ENCODE measurements at places on chromosomes 2 and 18.

GRCh38 chr2:121949271-121949670 lies 193.8 kb downstream of the TSN start:
- no peak for DNase-seq

DNA sequence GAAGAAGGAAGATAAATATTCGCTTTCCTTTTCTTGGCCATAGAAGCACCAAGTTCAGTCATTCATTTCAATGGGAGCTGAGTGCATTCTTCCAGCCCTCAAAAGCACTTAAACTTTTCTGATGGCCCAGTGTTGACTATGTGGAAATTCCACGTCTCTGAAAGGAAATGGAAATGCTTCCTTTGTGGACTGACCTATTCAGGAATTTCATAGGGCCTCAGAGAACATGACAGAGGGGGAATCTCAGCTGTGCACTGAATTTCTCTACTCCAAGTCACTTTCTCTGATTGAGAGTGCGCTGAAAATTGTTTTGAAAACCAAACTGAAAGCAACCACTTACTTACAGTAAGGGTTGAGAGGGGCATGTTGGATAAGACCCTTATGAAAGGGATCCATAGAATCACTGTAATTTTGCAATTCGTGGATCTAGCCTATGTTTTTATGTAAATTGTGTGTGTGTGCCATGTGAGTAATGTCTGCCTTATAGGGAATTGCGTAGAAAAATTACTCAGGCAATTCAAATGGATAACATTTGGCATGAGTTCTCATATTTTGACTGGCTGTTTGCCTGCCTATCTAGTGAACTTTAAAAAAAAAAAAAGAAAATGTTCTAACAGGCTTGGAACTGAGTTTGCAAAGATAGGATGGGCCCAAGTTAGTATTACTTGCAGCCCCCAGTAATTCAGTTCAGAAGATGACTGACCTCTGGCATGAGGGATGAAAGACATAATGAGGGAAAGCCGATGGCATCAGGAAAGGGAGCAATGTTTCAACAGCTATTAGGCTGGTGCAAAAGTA lies 437.0 kb downstream of the PTPRM start:
- DNase-seq: no peak

DNA sequence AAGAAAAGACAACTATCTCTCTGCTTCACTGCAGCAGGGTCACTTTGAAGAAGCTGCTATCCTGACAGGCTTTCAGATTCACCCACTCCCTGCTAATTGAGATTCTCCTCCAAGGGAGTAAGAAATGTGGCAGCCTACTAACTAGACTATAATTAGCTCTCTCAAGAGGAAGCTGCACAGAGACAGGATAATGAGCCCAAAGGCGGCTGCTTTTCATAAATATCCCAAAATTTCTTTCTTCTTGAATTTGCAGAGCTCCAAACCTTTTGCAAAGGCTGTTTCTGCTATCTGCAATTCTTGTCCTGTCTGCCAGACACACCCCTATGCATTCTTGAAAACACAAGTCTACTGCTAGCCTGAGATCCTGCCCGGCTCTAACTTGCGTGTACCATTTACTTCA lies 54.0 kb upstream of the RNU4ATAC start:
- no peak for DNase-seq

GRCh38 chr2:149858901-149859634 lies 271.5 kb upstream of the MMADHC start:
- DNase-seq: no peak

GRCh38 chr2:241228860-241229516 lies 40.5 kb downstream of the ANO7 start:
- DNase-seq: no peak

GRCh38 chr2:132274000-132274399 lies 112.2 kb upstream of the ANKRD30BL start:
- no peak for DNase-seq

DNA sequence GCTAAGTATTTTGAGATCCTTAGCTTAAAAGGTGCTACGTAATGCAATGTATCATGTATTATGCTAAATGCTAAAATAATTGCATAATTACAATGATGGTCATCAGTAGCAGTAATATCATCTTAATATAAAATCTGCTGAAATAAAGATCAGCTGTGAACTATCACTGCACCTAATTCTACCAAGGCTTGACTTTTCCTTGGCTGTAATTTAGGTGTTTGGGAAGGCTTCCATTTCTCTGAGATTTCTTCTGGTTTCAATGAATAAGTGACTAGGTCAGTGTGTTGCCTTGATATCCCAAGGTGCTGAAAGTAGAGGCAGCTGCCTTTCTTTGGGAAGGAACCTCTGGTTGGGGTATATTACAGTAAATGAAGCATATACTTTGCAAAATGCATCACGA lies 376.1 kb downstream of the STK39 start:
- no peak for DNase-seq

DNA sequence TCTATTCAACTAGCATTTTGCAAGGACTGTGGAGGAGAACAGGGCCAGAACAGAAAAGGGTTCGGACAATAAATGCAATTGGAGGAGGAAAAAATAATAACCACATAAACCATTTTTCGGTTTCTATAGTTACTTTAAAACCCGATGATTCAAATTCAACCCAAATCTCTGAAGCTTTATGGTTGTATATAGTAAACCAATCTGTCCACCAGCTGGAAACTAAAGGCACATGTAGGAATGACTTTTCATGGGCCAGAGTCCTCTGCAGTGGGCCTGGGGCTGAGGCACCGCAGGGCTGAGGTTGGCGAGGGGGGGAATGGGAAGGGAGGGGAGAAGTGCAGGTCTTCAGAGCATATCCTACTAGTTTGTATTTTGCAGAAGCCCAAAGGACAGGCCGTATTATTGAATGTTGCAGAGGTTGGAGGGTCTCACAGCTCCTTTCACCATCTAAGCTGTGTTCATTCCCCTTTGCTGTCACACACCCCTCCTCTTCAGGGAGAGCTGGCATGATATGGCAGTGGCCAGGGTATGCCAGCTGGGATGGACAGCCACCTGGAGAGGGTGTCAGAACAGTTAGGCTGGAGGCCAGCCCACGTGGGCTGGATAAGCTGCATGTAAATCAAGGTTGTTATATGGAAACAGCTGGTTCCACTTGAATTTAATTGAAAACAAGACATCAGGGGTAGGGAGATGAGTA lies 267.1 kb downstream of the PRKCE start:
- DNase-seq: no peak

DNA sequence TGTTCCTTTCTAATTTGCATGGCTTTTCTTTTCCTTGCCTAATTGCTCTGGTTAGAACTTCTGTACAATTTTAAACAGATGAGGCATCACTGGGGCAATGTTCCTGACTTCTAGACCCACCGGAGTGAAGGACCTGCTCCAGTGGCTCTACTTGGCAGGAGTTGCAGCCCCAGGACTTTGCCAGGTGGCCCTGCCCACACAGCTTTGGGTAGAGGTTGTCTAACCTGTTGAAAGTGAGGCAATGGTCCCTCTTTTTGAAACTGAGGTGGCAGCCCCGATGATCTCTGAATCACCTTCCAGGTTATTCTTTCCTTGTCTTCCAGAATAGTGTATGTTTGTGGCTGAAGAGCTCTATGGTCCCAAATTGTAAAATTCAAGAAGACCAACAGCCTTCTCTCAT lies 29.9 kb upstream of the ZNF512 start:
- DNase-seq: no peak

DNA sequence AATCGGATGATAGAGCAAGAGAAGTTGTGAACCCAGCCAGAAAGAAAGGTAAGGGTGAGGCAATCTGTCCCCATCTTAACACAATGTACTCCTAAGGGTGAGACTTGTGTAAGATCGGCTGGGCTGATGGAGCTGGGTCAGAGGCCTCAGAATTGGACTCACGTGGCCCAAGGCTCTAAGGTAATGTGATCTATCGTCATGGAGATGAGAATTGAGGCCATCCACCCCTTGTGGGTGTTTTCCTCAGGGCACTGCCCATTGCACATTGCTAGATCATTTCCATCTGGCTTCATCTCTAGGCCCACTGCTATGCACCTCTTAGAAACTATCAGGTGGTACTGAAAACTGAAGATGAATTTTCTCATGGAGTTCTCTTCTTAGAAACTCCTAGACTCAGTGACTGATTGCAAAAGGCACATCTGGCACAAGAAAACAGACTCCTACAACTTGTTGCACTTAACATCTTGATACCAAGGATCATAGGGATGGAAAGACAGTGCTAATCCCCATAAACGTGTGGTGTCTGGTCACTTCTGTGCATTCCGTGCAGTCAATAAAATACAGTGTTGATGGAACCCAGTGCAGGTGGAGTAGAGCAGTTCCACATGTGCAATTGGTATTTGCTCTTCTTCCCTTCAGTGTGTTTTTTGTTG lies 228.9 kb upstream of the FOSL2 start:
- DNase-seq: no peak

DNA sequence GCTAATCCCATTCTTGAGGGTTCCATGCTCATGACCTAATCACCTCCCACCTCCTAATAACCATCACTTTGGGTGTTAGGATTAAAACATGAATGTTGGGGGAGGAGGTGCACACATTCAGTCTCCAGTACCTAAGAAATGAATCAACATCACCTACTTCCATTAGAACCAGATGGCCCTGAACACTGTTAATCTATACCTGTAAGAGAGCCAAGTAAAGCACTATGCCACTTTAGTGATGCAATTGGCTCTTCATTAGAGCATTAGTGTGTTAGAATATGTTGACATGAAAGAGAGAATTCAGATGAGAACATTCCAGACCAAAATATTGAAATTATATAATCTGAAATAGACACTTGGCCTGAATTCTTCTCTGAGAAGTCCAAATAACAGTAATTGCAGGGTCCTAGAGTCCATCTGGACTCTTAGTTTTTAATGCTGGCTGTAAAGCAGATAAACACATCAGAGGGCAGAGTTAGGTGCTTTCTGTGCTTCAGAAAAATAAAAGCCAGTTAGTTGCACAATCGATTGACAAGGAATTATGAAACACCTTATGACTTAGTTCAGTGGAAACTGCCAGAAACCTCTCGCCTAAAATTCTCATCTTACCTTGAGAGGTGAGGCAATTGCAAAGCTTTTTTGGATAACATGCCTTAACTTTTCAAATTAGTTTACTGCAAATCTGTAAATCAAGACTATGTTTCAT lies 923.7 kb downstream of the SLC4A3 start:
- DNase-seq: no peak

- DNase-seq: no peak
Measured at GRCh38 chr2:230976671-230977171, 19.2 kb upstream of the SPATA3 start.

DNA sequence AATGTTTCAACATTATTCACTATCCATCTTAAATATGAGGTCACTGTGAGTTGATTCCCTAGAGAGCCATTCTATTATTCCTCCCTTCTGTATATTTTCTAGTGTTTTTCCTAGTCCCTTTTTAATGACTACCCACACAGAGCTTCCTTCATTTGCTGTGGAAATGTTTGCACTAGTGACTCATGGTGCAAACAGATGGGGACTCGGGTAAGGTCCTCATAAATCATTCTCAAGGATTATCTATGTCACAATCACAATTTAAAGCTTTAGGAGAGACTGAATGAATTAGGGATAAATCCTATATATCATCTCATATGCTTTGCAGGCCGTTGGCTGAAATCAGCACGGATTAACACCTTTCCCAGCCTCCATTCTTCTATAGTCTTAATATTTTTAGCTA lies 159.6 kb downstream of the DCC start:
- DNase-seq: no peak

DNA sequence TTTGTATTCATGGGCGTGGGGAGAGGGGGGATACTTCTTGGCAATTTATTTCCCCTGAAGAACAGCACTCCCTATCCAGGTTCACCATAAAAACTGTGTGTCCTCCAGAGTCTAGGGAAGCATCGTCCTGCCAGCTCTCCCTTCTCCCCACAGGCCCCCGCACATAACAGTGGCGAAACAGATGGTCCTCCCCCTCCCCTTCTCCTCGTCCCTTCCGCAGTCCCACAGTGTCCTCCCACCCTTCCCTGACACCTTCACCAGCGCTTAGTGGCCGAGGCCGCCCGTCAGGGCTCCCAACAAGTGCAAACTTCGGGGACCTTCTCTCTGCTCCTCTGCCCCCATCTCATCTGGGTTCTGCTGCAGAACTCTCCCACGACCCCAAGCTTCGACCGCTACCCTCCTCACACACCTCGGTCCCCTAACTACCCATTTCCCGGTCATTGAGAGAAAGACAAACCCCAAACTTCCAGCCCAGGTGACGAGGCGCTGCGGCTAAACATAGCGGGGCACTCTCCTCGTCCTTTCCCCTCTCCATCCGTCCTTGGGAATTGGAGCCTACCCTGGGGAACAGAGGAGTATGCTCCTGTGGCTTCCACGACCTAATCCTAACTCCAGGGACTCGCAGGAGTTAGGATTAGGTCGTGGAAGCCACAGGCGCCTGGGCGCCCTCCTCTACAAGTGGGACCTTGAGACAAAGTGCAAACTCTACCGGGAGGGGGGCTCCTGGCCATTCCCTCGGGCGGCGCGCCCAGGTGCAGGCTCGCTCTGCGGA lies 971 bp downstream of the ZNF385B start:
- no peak for DNase-seq

DNA sequence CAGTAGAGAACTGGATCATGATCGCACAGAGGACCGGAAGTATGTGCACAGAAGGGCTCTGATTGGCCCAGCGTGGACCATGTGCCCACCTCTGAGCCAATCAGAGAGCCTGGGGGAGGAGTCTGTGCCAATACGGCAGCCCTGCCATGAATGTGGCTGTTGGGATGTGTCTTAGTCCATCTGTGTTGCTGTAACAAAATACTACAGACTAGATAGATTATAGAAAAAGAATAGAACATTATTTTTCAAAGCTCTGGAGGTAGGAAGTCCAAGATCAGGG lies 132.0 kb downstream of the NDUFA10 start:
- DNase-seq: no peak

DNA sequence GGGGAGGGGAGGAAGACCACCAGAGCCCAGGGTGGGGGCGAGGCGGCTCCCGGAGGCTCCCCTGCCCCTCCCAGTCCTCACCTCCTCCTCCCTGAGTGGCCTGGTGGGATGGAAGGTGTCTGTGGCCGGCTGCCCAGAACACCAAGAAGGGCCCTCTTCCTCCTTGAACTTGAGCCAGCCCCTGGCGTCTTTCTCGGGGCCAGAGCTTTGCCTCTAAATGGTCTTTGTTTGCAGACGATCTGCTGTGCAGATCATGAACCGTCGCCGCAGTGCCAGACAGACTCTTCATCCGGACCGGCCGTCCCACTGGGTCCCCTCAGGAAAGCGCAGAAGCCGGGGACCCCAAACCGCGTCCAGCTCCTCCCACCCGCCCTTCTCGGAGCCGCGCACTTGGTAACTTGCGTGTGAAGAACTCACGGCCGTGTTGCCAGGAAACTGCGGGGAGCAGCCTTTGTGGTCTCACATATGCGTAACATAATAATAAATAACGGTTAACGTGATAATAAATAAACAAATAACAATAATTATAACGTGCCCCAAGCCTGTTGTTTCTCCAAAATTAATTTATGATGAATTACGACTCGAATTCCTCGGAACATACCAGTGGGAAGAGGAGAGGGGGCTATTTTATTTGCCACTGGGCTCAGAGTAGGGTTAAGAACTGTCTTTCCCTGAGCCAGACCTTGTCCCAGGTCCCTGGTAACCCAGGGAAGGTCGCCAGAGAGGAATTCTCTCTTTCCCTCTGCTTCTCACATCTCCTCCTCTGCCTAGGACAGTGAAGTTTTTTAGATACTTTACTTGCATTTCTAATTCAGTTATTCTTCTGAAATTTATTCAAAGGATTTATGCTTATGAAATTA lies 41.0 kb downstream of the PTGR3 start:
- no peak for DNase-seq

- DNase-seq: no peak
Measured at GRCh38 chr2:219881851-219882250, 254.4 kb downstream of the SLC4A3 start.

GRCh38 chr18:44837482-44838180 lies 156.9 kb downstream of the SETBP1 start:
- DNase-seq: no peak

GRCh38 chr2:223841436-223842190 lies 4.2 kb upstream of the AP1S3 start:
- DNase-seq: no peak

Measured in GDM1 (cell line).